ENCODE measurements at places on chromosomes 3 and 15.

DNA sequence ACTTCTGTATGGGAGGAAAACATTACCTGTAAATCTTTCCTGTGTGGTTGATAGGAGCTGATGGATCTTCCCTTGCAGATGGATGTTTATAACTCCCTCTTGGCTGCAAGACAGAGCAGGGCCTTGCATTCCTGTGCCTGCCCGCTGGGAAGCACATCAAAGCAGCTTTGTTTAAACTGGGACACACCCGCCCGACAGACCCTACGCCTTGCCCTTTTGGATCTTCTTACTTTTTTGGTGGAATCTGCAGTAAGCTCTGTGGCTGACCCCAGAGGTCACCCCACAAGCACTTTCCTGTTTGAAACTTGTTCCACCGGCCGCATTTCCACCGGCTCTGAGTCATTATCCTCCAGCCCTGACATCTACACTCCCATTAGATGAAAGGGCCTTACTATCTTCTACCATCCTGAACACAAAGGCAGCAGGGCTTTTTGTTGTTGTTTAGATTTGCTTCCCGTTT, 244.1 kb upstream of the STT3B start:
- no peak for DNase-seq

DNA sequence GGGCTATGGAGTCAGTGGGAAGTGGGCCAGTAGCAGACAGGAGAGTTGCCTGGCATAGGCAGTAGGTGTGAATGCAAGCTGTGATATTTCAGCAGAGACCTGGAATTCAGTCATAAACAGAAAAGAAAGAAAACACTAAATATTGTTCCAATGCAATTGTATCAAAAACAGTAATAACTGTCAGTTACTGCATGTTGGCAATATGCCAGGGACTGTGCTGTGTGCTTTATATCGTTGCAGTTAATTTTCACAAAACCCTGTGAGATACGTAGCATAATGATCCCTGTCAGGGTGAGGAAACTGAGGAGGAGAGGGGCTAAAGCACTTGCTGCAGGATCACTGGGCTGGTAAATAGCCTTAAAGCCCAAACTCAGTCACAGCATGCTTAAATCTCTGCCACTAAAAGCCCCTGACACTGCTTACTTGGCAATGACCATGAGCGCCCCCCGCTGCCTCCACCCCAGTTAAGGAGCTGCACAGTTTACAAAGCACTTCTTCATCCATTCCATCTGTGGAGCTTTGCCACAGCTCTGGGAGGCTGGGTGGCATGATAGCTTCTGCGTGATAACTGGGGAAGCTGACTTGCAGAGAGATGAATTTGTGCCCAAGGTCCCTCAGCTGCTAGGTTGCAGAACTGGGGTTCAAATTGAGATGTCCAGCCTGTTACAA, 3.9 kb downstream of the SLC6A1 start:
- DNase-seq, result no peak

DNA sequence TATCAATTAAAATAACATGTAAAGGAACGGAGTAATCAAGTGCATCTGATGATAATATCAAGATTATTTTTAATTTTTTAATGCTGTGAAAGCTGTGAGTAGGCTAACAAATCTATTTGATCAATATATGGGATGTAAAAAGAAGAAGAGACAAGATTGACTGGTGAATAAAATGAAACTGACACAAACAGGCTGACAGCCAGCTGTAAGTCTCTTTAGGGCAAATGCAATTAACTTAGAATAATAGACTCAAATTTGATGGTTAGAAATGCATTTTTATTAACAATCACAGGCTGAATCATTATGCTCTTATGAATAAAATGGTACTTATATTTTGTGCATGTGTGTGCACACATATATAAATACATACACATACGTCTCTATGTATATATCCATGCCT, 68.0 kb downstream of the MDFIC2 start:
- no peak for DNase-seq

GRCh38 chr3:172244011-172244410, 204.2 kb downstream of the GHSR start:
- no peak for DNase-seq

DNA sequence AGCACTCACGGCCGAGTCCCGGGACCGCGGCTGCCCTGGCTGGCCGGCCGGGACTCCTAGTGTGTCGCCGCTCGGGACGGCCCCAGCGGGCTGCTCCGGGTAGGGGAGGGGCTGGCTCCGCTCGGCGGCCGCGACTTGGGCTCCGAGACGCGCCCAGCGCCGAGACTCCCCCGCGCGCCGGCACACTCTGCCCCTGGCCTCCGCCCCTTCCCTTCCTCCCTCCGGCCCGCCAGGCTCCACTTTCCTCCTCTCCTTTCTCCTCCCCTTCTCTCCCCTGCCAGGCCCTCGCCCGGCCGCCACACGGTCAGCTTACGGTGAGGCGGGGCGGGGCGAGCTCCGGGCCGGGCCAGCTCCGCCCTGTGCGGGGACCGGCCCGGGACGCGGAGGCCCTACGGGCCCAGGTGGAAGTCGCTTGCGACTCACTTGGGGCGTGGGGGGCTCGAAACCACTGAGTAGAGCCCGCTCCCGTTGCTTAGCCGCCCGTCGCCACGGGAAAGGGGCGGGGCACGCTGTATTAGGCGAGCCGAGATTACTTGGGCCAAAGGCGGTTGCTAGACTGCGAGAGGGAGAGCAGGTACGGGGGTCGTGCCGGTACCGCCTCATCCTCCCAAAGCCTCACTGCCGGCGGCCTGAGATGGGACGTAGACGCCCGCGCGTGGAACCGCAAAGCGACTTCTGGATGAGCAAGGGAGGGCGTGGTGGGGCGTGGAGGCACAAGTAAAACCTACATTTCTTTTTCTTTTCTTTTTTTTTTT, at the start of gene ITGB5:
Gene ITGB5 (minus strand): TSS at position 189 of the 755 bp plus-strand sequence. CDS start 365 bp downstream, outside the sequence.
- DNase-seq, result no peak

- no peak for DNase-seq
Measured at GRCh38 chr3:159660326-159660725, 328.3 kb upstream of the IL12A start.
